ENCODE measurements at places on chromosomes 6 and 20. TPM values are rescaled to one million over a fixed set of nuclear protein-coding genes. Genes with fewer than 3 reads are reported as not detected.

Gene DEFB132
- not detected for total RNA-seq

Gene ENPP3
- 2.7 TPM for total RNA-seq

Gene HLA-DRB5
- 43.3 TPM for total RNA-seq

Gene DDX43
- 1.3 TPM for total RNA-seq

Gene MTRF1L
- 17.3 TPM for total RNA-seq

Gene LY6G5C
- total RNA-seq: 5.4 TPM

Gene SYNDIG1
- total RNA-seq: not detected

Gene WFDC9
- not detected for total RNA-seq

Gene PRKN
- total RNA-seq: 0.14 TPM

Gene TFAP2A
- 0.07 TPM for total RNA-seq

Gene KCNQ5
- total RNA-seq: 15.7 TPM

Gene TMEM217
- 2.9 TPM for total RNA-seq
